ENCODE measurements at places on chromosomes 4 and X. TPM values are rescaled to one million over a fixed set of nuclear protein-coding genes. Genes with fewer than 3 reads are reported as not detected.

Gene GAB3
- 0.47 TPM for total RNA-seq

GRCh38 chr4:112315446-112315845 is 18.3 kb downstream of the ALPK1 start:
- no peak for ATAC-seq

- ATAC-seq = peak; percentile 97
These were observed at the start of gene CLCN3 for GRCh38 chr4:169619958-169620879. TSS of gene CLCN3 (plus strand) at chr4:169620578. CDS start at chr4:169635929, 15,351 bp downstream.

- ATAC-seq = no peak
These were observed 444.2 kb downstream of the IDS start for GRCh38 chrX:149060921-149061320.

DNA sequence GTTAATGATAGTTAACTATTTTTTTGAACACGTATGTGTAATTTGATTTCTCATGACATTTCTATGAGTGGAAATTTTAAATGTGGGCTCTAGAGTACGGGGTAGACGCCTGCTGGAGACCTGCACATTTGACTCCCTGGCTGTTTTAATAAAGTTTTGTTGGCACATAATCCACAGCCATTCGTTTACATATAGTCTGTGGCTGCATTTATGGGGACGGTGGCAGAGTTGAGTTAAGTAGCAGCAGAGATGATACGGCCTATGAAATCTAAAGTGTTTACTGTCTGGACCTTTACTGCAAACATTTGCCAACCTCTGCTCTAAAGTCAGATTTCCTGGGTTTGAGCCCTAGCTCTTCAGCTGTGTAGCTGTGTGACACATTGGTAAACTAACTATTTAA is 118.8 kb downstream of the CHRNA9 start:
- ATAC-seq = no peak

DNA sequence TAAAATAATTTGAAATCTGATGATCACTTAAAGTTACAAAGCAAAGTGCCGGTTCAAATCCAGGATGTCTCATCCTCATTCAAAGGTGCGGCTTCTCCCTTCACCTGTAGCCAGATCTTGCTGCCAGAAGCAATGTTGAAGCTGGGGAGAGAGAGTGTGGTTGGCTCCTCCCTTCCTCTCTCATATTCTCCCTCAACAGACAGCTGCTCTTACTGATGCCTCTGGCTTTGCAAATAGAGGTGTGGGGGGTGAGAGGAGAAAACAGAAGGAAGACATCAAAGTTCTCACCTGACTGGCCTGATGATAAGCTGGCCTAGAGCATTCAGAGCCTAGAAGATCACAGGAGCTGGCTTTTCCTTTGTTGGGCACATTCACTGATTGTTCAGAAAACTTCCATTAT is 28.3 kb upstream of the BTC start:
- ATAC-seq = no peak

GRCh38 chr4:147760176-147760575 is 28.3 kb downstream of the ARHGAP10 start:
- ATAC-seq = no peak

Gene C1QTNF7
- total RNA-seq = 2.6 TPM

DNA sequence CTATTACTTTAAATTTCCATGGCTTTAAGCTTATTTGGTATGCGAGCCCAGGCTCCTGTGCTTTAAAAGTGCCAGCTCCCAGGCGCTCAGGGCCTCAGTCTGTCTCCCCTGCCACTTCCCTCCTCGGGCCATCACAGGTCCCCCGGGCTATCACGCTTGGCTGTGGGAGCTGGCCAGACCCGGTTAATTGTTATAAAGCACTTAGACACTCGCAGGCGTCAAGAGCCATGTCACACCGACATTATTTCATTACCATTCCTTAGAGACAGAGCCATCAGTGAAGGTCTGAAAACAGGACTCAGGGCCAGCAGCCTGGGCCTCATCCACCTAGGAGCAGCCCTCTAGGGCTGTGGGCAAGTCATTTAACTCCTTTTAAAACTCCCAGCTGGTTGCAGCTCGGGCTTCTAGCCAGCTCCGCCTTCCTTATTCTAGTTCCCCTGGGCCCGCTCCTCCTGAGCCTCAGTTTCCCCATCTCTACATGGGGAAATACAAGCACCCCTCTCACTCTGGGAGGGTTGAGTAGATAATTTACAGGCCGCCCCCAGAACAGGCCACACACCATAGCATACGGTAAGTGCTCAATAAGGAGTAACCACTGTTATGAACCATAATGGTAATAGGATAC is 99.0 kb downstream of the HMX1 start:
- no peak for ATAC-seq
